B cell (primary cell): ENCODE measurements at places on chromosomes 2 and 18. TPM values are rescaled to one million over a fixed set of nuclear protein-coding genes. Genes with fewer than 3 reads are reported as not detected.

The NYAP2 gene
- total RNA-seq = 0.15 and 0.17 TPM in 2 replicates

The CPLX4 gene
- total RNA-seq = not detected in 2 replicates

The PDE1A gene
- not detected in 2 replicates for total RNA-seq

The BOLL gene
- total RNA-seq = not detected in 2 replicates

DNA sequence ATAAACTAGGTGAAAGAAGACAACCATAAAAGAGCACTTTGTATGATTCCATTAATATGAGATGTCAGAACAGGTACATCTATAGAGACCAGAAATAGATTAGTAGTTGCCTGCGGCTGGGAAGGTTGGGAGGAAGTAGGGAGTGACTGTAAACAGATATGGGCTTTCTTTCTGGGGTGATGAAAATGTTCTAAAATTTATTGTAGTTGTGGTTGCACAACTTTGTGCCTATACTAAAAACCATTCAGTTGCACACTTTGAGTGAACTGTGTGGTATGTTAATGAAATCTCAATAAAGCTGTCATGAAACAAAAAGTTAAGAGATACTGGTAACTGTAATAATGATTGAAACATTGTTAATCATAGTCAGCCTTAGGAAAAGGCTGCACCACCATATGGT lies 152.7 kb upstream of the ALPP start:
- H3K27ac ChIP-seq = no peak overlapping the region
- no peak for DNase-seq
- no peaks in the 10 kb centered on the region for H3K36me3 ChIP-seq
- H3K4me1 ChIP-seq = no peaks in the 10 kb centered on the region
- no peak overlapping the region for H3K4me3 ChIP-seq

GRCh38 chr18:35130236-35130635 lies 89.0 kb downstream of the MAPRE2 start:
- peaks cover 18% of the 10 kb centered on the region for H3K36me3 ChIP-seq
- H3K4me1 ChIP-seq = no peaks in the 10 kb centered on the region
- no peak overlapping the region for H3K27ac ChIP-seq
- DNase-seq = no peak
- no peaks in the 10 kb centered on the region for H3K27me3 ChIP-seq
- H3K4me3 ChIP-seq = no peak overlapping the region

- H3K27me3 ChIP-seq = no peaks in the 10 kb centered on the region
- H3K27ac ChIP-seq = no peak overlapping the region
- DNase-seq = no peak
- no peaks in the 10 kb centered on the region for H3K36me3 ChIP-seq
- H3K4me3 ChIP-seq = no peak overlapping the region
These were observed 243.3 kb upstream of the REG3G start for GRCh38 chr2:78782196-78782595.

GRCh38 chr2:207173641-207174040 lies 7.9 kb upstream of the KLF7 start:
- no peak overlapping the region for H3K27ac ChIP-seq
- no peaks in the 10 kb centered on the region for H3K36me3 ChIP-seq
- H3K27me3 ChIP-seq = no peaks in the 10 kb centered on the region
- no peak overlapping the region for H3K4me3 ChIP-seq

GRCh38 chr2:216911008-216911407 lies 51.1 kb upstream of the TNP1 start:
- no peaks in the 10 kb centered on the region for H3K4me1 ChIP-seq
- H3K4me3 ChIP-seq = no peak overlapping the region
- H3K27ac ChIP-seq = no peak overlapping the region
- H3K27me3 ChIP-seq = no peaks in the 10 kb centered on the region

GRCh38 chr2:32614084-32614483 lies 13.8 kb upstream of the TTC27 start:
- H3K4me3 ChIP-seq = no peak overlapping the region
- no peaks in the 10 kb centered on the region for H3K4me1 ChIP-seq
- no peak overlapping the region for H3K27ac ChIP-seq

GRCh38 chr2:214856137-214856536 lies 46.7 kb upstream of the BARD1 start:
- no peak overlapping the region for H3K4me3 ChIP-seq
- DNase-seq = no peak
- no peak overlapping the region for H3K27ac ChIP-seq
- no peaks in the 10 kb centered on the region for H3K36me3 ChIP-seq

DNA sequence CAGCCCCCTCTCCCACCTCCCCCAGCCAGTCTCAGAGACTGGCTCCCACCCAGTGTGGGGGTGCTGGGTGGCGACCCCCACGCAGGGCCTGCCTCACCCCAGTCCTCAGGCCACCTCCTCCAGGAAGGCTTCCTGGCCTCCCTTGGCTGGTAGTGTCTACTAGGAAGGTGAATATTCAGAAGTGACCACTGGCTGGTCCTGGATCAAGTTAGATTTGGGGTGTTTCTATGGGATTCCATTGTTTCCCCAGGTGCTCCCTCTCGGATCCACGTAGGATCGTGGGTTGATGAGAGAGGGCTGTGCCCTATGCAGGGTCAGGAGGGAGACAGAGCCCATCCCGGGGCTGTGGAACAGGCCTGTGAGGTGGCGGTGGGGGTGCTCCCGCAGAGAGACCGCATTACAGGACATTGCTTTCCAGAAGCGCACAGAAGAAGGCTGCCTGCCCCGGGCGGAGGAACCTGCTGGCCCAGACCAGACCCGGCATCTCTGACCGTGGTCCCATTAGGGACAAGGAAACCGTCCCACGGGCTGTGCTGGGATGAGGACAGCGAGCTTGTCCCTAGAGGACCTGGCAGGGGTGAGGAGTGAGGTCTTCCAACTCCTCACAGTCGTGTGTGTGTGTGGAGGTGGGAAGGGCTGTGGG lies 3.3 kb downstream of the PDCD1 start:
- peaks cover 8% of the 10 kb centered on the region for H3K27me3 ChIP-seq
- H3K4me3 ChIP-seq = no peak overlapping the region
- H3K27ac ChIP-seq = no peak overlapping the region
- DNase-seq = no peak
